Activated CD8-positive, alpha-beta memory T cell treated with anti-CD3 and anti-CD28 coated beads for 24 hours (primary cell): ENCODE measurements at places on chromosomes 1 and 21.
A peak's percentile ranks its signal among the peaks of the same experiment; 100 is the strongest.

GRCh38 chr1:59041646-59042277, 255.1 kb upstream of the FGGY start:
- DNase-seq, result no peak

GRCh38 chr1:25682059-25682601, 65.5 kb downstream of the MAN1C1 start:
- DNase-seq, result no peak

- no peak for DNase-seq
These were observed 40.4 kb downstream of the TENT5C start for GRCh38 chr1:117646007-117646811.

DNA sequence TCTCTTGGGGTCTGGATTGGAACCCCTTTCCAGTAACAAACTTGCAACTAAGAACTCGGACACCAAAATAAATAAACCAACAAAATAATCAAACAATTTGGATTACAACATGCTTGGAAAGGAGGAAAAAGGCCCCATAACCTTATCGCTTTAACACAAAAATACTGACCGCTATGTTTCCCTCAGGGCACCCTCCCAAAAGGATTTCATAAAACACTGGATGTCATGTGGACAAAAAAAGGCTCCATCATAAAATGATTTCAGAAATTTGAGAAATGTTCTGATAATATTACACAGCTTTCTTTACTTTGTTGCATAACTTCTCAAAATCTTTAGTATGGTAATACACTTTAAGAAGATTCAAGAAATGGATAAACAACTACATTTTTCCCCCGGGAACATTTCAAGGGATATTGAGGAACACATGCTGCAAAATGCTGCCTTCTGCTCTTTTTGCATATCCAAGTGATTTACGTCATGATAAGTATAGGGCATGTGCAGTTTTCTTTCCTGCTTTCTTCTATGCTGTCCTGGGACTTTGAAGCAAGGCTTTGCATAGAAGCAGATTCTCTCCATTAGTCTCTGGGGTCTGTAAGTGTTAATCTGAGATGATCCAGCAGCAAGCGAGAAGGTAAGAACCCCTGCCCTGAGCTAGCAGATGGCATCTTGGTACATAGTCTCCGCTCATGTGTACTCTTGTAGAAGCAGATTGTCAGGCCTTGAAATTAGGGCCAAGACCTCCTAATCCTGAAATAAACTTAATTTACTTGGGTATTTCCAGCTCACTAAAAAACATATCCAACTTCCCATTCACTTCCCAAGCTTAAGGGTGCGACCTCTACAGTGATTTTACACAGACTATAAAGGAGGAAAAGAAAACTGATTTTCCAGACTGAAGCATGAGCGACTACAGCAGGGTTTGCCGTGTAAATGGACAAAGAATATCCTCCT, 85.5 kb upstream of the KIAA0040 start:
- no peak for DNase-seq

GRCh38 chr1:230163205-230163604, 96.2 kb downstream of the GALNT2 start:
- peak; percentile 17 for DNase-seq

DNA sequence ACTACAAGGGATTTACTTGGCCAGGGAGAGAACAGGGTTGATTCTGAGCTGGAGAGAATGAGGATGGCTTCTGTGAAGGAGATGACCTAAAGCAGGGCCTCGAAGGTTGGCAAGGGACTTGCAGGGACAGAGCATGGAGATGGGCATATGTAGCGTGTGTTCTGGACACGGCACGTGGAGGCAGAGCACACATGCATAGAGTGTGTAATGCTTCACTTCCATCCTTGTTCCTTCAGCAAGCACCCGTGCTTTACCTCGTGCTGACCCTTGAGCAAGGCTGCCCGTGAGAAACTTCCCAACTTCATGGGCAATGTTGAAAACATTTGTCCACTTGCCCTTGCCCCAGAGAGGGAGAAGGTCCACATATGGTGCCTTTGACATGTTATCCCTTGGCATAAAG, 33.1 kb downstream of the NFIA start:
- no peak for DNase-seq

- no peak for DNase-seq
These were observed 73.4 kb upstream of the PPM1J start for GRCh38 chr1:112788561-112788960.

GRCh38 chr1:48640836-48641492, 135.7 kb downstream of the BEND5 start:
- no peak for DNase-seq

GRCh38 chr21:37176716-37177115, 90.4 kb downstream of the VPS26C start:
- DNase-seq, result no peak

- no peak for DNase-seq
These were observed 1.0 kb downstream of the F11R start for GRCh38 chr1:161019751-161020495.

GRCh38 chr1:212484701-212485570, 52.2 kb downstream of the NENF start:
- DNase-seq, result no peak

DNA sequence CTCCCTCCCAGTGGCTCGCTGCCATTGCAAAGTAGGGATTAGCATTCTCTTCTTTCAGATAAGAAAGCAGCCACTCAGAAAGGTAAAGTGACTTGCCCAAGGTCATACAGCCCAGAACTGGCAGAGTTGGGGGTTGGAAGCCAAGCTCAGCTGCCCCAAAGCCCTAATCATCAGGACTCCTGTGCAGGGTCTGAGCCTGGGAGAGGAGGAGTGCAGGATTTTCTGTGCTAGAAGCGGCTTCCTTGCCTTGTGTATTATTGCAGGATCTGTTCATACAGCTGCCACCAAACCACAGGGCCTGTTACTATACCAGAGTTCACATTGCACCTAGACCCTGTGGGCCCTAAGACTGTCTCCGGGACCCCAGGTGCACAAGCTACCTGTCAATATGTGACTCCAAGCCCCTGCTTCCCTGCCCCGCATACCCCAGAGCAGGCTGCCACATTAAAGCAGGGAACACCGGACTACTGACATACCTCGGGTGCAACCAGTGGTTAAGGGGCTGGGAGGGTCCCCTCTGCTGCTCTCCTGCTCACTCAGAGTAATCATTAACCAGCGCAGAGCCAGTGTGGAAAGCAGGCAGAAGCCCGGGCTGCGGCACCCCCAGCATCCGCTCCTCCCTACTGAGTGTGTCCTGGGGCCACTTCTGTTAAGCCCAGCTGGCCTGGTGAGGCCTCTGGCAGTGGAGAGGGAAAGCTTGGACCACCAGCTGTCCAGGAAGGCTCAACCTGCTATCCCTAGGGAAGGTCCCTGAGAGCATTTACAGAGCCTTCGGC, 15.8 kb downstream of the HSPG2 start:
- DNase-seq, result no peak

DNA sequence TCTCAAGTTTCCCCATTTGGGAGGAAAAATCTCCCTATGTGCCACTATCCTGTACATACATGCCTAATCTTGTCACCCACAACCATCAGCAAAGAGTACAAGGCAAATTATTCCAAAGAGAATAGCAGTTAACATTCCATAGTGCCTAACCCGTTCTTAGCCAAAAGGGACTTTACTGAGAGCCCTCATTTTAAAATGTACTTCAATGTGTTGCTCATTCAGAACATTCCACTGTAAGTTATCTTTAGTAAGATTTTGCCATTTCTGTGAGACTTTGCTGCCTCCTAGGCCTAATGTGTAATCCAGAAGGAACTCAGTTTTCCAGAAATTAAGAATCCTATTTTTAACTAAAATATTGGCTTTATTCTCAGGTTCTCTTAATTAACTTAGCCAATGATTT, 11.3 kb upstream of the MRPL55 start:
- no peak for DNase-seq

GRCh38 chr1:60171801-60172200, 98.2 kb upstream of the C1orf87 start:
- DNase-seq, result no peak

GRCh38 chr21:28857752-28858151, 134.9 kb downstream of the LTN1 start:
- no peak for DNase-seq

GRCh38 chr1:98104289-98104688, 183.5 kb upstream of the DPYD start:
- DNase-seq, result no peak
